ENCODE measurements at places on chromosomes 12 and 14.

GRCh38 chr14:55583942-55584468 is 4.0 kb downstream of the KTN1 start:
- DNase-seq, result no peak

DNA sequence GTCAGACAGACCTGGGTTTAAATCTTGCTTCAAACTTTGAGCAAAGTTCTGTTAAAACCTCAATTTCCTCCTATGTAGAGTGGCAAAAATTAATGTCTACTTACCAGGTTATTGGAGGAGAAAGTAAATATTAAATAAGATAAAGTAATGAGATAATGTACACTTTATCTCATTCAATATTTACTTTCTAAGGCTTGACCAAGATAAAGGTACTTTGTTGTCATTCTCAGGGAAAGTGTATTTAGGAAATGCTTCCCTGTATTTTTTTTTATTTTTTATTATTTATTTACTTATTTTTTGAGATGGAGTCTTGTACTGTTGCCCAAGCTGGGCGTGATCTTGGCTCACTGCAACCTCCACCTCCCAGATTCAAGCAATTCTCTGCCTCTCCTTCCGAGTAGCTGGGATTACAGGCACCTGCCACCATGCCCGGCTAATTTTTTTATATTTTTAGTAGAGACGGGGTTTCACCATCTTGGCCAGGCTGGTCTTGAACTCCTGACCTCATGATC is 4.7 kb downstream of the FAM161B start:
- DNase-seq, result no peak

- DNase-seq, result no peak
These were observed 5.4 kb downstream of the SLC15A4 start for GRCh38 chr12:128818065-128819022.

DNA sequence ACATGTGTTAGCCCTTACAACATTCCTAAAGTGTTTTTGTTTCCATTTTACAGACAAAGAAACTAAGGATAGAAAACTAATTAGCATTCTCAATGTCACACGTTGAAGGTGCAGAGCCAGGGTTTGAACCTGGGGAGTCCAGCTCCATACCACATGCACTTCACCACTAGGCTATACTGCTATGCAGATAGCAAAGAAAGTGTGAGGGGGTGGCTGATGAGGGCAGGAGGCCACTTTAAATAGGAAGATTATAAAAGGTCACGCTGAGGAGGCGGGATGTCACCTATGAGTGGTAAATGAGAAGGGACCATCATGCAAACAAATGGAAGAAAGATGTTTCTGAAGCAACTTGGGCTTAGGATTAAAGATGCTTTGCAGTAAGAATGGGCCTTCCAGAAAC is 213.9 kb downstream of the EGLN3 start:
- DNase-seq, result no peak

DNA sequence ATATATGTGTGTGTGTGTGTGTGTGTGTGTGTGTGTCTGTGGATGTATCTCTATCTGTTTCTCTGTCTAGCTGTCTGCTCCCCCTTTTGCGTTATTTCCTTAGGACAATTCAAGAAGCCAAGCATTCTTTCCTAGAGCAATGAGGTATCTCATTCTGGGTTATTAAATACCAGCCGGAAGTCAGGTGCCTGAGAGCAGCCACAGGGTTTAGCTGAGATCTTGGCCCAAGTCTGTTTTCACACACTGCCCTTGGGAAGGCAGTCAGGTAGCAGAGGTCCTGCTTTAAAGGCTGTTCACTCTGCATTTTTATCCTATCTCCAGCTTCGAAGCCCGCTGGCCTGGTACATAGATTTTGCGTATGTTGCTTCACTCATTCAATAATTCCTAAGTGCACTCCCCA is 76.8 kb downstream of the TSPAN9 start:
- no peak for DNase-seq

GRCh38 chr14:80575763-80576162 is 364.5 kb upstream of the DIO2 start:
- no peak for DNase-seq

DNA sequence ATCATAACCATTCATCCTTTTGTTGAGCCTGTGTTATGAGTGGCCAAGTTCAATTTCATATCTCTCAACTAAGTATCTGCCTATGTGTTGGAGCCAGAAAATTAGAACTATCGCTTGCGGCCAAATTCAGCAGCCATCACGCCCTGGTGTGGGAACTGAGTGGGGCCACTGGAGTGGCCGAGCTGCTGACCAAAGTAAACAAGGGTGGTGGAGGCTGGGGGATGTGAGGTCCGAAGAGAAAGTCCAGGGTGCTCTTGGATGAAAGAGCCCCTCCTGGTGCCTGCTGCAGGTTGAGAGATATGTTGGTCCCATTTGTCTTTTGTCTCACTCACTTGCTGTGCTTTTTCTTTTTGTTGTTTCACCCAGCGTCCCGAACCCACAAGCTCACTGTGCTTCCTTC is 14.9 kb downstream of the ADGRD1 start:
- DNase-seq, result no peak

GRCh38 chr12:49902399-49903350 is 1.0 kb downstream of the FAIM2 start:
- no peak for DNase-seq

- no peak for DNase-seq
These were observed 1.2 kb downstream of the PRMT8 start for GRCh38 chr12:3491938-3492792.

- DNase-seq, result no peak
These were observed 3.3 kb upstream of the CRIP2 start for GRCh38 chr14:105471297-105471821.

DNA sequence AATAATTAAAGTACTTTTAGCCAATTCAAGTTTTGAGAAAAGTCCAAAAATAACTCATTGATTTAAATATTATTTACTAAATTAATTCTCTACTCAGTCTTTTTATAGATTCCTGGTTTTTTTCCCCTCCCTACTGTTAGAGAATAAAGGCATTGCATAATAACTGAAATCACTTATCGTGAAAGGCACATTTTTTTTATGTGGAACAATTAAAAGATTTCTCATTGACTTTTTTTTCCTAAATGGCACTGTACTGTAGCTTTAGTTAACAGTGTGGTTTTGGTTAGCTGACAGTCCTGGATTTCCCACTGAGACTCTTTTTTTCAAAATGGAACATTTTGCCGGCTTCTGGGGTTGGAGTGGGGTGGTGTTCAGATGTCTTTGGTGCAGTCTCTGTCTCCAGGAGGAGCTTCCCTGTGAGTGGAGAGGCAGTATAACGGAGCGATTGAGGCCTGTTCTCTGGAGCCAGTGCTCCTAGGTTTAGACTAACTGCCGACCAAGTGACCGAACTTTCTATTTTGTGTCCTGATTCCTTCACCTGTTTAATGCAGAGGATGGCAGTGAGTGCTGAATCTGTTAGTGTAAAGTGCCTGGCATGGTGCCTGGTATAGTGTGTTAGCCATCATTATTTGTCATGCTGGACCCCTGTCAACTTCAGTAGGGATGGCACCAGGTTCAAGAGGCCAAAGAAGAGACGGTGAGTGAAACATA is 117.7 kb downstream of the ADCK1 start:
- no peak for DNase-seq

- no peak for DNase-seq
These were observed 63.2 kb upstream of the NR2C1 start for GRCh38 chr12:95136598-95136997.

- no peak for DNase-seq
These were observed 68.3 kb downstream of the SETD3 start for GRCh38 chr14:99412117-99413061.

- no peak for DNase-seq
These were observed 247.4 kb downstream of the EFCAB11 start for GRCh38 chr14:89707086-89707485.

- DNase-seq, result no peak
These were observed 9.7 kb upstream of the KRT1 start for GRCh38 chr12:52689936-52690335.

DNA sequence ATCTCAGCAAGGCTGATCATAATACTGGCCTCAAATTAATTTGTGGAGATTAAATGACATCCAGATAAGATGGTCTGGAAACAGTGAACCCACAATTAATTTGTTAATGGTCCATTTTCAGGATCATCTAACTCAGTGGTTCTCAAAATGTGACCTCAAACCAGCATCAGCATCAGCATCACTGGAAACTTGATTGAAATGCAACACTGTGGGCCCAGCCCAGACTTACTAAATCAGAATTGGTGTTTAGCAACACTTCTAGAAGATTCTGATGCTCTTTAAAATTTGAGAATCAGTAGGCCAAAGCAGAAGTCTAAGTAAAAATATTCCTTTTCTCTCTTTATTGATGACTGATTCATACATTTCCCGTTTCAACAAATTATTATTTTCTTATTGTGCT is 10.7 kb upstream of the KRT82 start:
- DNase-seq, result no peak

DNA sequence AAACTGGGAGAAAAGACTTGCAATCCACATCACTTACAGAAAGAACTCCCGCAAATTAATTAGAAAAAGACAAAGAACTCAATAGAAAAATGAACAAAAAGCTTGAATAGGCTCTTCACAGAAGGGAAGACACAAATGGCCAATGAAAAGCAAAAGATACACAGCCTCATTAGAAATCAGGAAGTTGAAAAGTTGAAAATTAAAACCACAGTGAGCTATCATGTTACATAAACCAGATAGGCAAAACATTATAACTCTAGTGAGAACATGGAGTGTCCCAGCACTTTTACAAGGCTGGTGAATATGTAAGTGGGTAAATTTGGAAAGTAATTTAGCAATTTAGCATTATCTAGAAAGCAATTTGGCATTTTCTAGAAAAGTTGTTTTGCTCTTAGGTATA is 158.4 kb upstream of the RASSF8 start:
- no peak for DNase-seq

GRCh38 chr14:64434528-64434927 is 30.8 kb upstream of the AKAP5 start:
- no peak for DNase-seq

GRCh38 chr12:49961111-49961922 is at the start of gene AQP5:
Gene AQP5 (plus strand): TSS chr12:49961872. CDS start chr12:49962018, 146 bp downstream.
- no peak for DNase-seq

Data from stimulated activated CD8-positive, alpha-beta memory T cell treated with anti-CD3 and anti-CD28 coated beads, Interleukin-12 subunit alpha, Interleukin-12 subunit beta, amount 100 ng/mL, for 4 hours (primary cell).